Endothelial cell of umbilical vein (primary cell): ENCODE measurements at places on chromosomes 1 and 21. TPM values are rescaled to one million over a fixed set of nuclear protein-coding genes. Genes with fewer than 3 reads are reported as not detected.

The KRTAP19-3 gene
- total RNA-seq = not detected in 2 replicates

The MTARC2 gene
- total RNA-seq = 12.0 and 14.1 TPM in 2 replicates

The C1QC gene
- not detected in 2 replicates for total RNA-seq

The FCRL6 gene
- not detected in 2 replicates for total RNA-seq

The TMPRSS3 gene
- total RNA-seq = not detected in 2 replicates

The GIPC2 gene
- total RNA-seq = 7.7 and 9.6 TPM in 2 replicates
